Mammary epithelial cell (primary cell): ENCODE measurements at places on chromosomes 12 and 14.

GRCh38 chr14:36320897-36321381 lies 502 bp upstream of the MBIP start:
- no peak for DNase-seq

GRCh38 chr12:46443594-46444263 lies 71.2 kb upstream of the SLC38A2 start:
- no peak for DNase-seq

DNA sequence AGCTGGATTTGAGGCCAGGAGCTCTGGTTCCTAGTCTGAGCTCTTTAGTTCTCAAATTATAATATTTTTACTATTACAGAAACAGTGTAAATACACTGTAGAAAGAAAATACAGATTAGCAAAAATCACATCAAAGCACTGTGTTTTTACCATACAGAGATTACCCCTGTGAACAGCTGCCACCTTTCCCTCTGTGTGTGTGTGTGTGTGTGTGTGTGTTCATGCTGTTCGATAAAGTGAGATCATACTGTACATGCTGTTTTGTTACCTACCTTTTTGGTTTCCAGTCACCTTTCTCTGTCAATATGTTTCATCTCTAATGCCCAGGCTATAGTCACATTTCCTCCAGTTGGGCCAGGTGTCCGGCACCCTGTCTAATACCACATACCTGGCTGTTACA lies 26.9 kb downstream of the MVK start:
- no peak for DNase-seq

GRCh38 chr12:56601503-56601902 lies 28.6 kb downstream of the BAZ2A start:
- DNase-seq, result no peak

DNA sequence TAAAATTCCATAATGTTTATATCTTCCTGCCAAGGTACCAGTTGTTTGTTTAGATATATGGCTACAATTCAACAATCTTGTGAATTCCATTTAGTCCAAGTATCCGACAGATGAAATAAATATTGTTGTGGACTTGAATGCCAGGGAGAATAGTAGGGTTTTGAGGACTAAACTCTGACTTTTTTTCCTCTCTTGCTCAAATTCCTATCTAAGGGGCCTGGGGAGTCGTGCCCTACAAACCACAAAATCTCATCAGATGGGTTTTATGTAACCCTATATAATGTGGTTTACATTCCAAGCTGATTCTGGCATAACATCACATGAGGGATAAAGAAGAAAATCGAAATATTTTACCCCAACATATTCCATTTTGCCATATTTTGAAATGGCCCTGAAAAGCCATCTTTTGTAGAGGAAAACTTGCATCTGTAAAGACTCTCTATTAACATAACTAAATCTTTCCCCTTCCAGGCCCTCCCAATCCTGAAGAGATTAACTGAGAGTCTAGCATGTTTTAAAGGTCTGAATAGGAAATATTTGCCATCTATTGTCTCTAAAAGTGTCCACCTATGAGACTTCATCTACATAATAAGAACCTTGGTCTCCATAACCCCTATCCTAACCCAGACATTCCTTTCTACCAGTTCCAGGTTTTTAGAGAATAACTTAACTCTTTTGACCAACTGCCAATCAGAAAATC lies 184.7 kb upstream of the KITLG start:
- DNase-seq, result no peak
